ENCODE measurements at places on chromosomes 4 and X.

GRCh38 chr4:22850630-22851029, 157.9 kb downstream of the GBA3 start:
- DNase-seq, result no peak

DNA sequence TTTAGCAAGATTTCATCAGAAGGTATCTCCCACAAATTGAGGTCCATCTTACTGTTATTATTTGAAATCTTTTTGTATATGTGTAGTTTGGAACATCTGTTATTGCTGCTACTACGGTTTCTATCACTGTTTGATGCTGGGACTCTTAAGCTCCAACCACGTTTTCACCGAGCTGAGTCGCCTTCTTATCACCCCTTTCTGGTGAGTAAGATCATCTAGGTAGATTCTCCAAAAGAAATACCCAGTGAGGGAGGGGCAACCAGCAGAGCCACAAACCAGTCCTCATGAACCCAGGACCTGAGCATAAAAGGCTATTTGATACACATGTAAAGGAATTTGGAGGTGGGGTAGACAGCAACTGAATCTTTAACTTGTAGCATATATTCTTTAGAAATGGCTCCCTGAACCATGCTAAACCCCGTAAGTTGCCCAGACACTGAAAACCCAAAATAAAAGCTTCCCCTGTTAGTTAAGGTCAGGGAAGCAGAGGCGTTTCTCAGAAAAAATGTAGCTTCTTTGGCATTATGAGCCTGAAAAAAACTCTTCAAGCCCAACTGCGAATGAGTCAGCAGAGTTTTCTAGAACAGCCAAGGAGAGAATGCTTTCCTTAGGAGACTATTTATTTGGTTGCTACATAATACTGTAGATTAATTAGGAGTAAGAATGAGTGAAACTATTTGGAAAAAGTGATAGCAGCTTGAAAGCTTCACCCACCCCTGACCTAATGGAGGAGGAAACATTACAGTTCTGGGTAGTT, 53.8 kb upstream of the ATXN3L start:
- no peak for DNase-seq

- no peak for DNase-seq
Measured at GRCh38 chr4:144280688-144281087, 140.2 kb upstream of the GYPA start.

DNA sequence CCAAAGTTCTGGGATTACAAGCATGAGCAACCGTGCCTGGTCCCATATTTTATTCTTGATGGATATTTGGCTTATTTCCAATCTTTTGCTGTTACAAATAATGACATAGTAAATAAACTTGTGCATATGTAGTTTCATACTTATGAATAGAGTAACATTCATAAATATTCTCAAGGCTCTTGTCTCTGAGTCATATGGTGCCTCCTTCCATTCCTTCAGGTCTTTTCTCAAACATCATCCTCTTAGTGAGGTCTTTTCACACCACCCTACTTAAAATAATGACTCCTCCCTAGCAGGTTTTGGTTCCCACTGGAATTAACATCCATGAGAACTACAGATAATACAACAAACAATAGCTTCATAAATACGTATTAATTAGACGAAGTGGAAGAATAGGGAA, 416.6 kb downstream of the IQCM start:
- DNase-seq, result no peak

- no peak for DNase-seq
Measured at GRCh38 chrX:150967786-150968185, 15.3 kb upstream of the HMGB3 start.

DNA sequence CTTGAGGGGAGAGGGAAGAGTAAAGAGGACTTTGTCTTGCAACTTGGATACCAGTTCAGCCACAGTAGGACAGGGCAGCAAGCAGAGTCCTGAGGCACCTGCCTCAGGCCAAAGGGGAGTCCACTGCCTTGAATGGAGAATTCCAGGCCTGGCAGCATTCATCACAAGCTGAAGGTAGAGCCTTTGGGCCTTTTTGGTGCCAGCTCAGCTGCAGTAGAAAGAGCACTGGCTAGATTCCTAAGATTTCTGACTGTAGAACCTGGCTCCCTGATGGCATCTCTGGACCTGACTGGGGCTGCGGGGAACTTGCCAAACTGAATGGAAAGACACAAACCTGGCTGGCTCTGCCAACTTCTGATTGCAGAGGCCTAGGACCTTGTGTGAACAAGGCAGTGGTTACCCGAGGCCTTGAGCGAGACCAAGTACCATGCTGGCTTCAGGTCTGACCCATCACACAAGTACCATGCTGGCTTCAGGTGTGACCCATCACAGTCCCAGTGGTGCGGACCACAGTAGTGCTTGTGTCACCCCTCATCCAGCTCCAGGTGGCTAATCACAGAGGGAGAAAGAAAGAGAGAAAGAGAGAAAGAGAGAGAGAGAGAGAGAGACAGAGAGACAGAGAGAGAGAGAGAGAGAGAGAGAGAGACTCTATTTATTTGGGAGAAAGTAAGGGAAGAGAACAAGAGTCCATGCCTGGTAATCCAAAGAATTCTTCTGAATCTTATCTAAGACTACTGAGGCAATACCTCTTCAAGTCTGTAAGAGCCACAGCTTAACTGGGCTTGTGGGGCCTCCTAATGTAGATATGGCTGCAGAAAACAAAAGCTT, 137.6 kb upstream of the SPIN4 start:
- DNase-seq, result no peak

DNA sequence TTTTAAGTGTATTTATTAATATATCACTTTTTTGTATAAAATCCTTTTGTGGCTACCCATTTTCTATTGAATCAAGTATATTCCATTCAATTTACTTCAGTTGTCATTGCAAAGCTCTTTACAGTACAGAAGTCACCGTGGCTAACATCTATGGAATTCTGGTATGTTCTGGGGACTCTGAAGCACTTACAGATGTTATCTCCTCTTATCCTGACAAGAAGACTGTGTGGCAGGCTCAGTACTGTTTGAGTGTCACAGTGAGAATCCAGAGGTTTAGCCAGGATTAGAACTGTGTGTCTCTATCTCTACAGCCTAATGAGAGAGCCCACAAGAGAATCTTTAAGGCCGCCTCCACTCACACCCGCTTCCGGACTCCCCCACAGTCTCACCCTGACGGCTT, 78.2 kb upstream of the SORBS2 start:
- DNase-seq, result no peak
